Activated CD4-positive, alpha-beta memory T cell treated with anti-CD3 and anti-CD28 coated beads for 36 hours (primary cell): ENCODE measurements at places on chromosomes 6 and 20. TPM values are rescaled to one million over a fixed set of nuclear protein-coding genes. Genes with fewer than 3 reads are reported as not detected.

DNA sequence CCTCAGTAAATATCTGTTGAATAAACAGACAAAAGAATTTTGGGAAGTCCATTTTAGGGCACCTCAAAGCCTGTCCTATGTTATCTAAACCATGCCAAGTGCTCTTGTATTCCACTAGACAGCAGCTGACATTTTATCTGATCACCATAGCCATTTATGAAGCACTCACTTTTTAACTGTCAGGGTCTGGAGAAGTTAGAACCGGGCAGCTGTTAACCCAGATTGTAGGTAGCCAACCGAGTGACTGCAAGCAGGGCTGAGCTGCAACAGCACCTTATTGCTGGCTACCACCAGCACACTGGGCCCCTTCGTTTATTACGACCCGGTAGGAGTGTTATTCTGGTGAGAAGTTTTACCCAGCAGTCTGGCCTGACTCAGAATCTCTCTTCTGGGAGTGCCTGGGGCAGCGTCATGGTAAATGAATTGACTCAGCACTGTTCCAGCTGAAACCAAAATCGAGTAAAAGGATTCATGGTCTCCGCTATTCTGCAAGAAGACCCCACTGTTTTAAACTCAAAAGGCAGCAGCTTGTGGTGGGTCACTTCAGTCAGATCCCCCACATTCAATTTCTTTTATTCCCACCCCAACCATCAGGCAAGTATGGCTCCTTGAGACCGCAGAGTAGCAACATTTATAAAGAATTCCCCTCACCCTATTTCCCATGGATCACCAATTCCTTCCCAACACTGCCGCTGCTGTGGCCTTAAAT, 1.7 kb downstream of the UBE2V1 start:
- no peaks in the 10 kb centered on the region for H3K27me3 ChIP-seq
- H3K4me3 ChIP-seq, result peak overlapping the region; percentile 95
- peaks cover 82% of the 10 kb centered on the region for H3K4me1 ChIP-seq
- DNase-seq, result peak; percentile 85
- H3K36me3 ChIP-seq, result peaks cover 20% of the 10 kb centered on the region
- peak overlapping the region; percentile 95 for H3K27ac ChIP-seq

DNA sequence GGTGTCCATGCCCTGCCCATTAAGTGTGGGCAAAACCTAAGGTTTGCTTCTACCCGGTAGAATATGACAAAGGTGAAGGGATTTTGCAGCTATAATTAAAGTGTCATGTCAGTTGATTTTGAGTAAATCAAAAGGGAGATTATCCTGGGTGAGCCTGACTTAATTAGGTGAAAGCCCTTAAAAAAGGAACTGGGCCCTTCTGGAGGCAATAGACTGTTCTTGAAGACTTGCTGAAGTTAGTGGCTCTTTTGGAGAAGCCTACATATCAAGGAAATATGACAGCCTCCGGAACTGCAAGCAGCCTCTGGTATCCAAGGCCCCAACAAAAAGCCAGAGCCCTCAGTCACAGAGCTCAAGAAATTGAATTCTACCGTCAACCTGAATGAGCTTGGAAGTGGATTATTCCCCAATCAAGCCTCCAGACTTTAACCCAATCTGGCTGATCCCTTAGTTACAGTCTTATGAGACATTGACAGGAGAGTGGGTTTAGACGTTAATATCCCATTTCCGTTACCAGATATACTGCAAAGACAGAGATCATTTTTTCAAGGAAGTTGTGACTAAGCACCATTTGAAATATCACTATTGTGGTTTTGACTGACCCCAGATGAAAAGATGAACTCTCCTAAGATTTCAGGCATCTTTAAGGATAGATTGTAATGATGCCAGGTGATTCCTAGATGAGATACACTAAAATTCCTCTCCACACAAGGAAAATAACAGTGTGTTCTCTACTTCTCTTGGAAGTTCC, 303.4 kb downstream of the PLCB1 start:
- no peak for DNase-seq
- no peak overlapping the region for H3K4me3 ChIP-seq
- H3K27ac ChIP-seq, result no peak overlapping the region

DNA sequence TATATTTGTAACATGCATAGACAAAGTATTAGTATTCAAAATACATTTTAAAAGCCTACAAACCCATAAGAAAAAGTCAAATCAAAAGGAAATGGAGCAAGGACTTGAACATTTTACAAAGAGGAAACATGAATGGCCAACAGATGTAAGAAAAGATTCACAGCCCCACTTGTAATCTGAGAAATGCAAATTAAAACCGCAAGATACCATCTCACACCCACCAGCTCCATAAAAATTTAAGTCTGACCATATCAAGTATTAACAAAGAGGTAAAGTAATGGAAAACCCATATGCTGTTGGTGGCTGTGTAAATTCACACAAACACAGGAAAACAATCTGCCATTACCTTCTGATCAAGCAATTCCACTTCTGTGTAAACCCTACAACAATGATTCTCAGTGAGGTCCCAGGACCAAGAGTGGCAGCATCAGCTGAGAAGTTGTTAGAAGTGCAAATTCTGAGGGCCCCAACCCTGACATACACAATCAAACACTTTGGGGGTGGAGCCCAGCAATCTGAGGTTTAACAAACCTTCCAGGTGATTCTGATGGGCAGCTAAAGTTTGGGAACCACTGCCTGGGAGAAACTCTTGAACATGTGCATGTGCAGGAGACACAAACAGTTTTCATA, 30.9 kb downstream of the BCL2L1 start:
- no peak for DNase-seq
- H3K27ac ChIP-seq, result peak overlapping the region; percentile 80
- H3K27me3 ChIP-seq, result no peaks in the 10 kb centered on the region
- H3K36me3 ChIP-seq, result peaks cover 40% of the 10 kb centered on the region

- H3K4me1 ChIP-seq, result peaks cover 64% of the 10 kb centered on the region
- no peak for DNase-seq
- no peaks in the 10 kb centered on the region for H3K27me3 ChIP-seq
- H3K27ac ChIP-seq, result peak overlapping the region; percentile 18
- peak overlapping the region; percentile 38 for H3K4me3 ChIP-seq
These were observed 31.8 kb upstream of the HBS1L start for GRCh38 chr6:135086414-135086764.

DNA sequence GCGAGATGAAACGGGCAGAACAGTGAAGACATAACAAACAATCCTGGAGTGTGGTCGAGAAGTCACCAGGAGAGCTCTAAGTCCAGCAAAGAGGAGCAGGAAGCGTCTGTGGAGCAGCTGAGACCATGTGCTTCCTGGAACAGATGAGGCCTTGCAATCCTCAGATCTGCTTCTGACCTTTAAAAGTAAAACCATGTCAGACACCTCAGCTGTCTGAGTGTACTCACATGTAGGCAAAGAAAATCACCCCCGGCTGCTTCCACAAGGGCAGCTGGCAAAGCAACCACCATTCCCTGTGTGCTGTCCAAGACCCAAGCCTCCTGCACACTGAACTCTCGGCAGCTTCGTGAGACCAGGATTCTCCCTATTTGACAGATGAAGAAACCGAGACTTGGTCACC, 76.6 kb downstream of the EDN3 start:
- peaks cover 6% of the 10 kb centered on the region for H3K27me3 ChIP-seq
- no peak for DNase-seq
- H3K27ac ChIP-seq, result no peak overlapping the region

GRCh38 chr20:36461600-36462439, 79.5 kb upstream of the MYL9 start:
- peaks cover 54% of the 10 kb centered on the region for H3K4me1 ChIP-seq
- DNase-seq, result peak; percentile 51
- no peaks in the 10 kb centered on the region for H3K27me3 ChIP-seq
- no peaks in the 10 kb centered on the region for H3K36me3 ChIP-seq
- H3K27ac ChIP-seq, result peak overlapping the region; percentile 75

DNA sequence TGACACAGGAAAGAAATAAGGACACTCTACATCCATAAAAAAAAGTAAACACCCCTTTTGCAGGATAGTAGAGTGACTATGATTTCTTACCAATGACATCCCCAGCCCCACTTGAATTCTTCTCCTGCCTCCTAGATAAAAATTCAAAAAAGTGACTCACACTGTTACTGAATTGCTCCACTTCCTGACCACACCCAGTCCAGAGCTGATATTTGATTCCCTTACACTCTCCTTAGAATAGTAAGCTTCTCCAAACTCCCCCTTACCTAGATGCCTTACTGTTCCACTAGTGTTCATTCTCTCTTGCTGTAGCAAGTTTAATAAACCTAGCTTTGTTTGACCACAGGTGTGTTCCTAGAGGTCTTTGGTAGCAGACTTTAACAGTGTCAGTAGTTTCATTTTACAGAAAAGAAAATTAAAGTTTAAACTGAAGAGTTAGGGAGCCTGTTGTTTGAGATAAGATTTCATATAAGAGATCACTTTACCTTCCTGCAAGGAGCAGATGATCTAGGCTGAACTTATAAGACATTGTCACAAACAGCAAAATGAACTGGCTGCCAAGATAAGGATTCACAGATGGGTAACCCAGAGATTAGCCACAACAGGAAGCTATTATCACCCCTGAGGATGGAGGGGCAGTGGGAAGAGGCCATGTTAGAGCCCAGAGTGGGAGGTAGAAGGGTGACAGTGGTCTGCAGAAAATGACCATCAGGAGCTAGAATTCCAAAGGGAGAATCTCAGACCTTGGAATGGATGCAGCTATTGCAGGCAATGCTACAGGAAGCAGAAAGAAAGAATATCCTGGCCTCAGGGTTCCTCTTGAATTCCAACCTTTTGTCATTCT, 28.4 kb upstream of the BTN3A2 start:
- H3K36me3 ChIP-seq, result peaks cover under 1% of the 10 kb centered on the region
- H3K27me3 ChIP-seq, result peaks cover 11% of the 10 kb centered on the region
- H3K27ac ChIP-seq, result peak overlapping the region; percentile 30
- peak overlapping the region; percentile 20 for H3K4me3 ChIP-seq
- no peak for DNase-seq
- peaks cover 17% of the 10 kb centered on the region for H3K4me1 ChIP-seq

DNA sequence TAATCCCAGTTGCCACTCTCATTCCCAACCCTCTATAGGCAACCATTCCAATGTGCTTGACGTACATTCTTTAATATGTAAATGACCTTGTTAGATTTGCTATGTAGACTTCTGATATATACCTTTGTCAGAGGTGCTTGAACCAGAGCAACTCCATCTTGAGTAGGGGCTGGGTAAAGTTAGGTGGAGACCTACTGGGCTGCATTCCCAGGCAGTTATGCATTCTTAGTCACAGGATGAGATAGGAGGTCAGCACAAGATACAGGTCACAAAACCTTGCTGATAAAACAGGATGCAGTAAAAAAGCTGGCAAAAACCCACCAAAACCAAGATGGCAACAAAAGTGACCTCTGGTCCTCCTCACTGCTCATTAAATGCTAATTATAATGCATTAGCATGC, 8.3 kb upstream of the HM13 start:
- H3K36me3 ChIP-seq, result no peaks in the 10 kb centered on the region
- H3K27me3 ChIP-seq, result peaks cover 4% of the 10 kb centered on the region
- no peak overlapping the region for H3K4me3 ChIP-seq
- no peak overlapping the region for H3K27ac ChIP-seq

- H3K4me3 ChIP-seq, result no peak overlapping the region
- no peak overlapping the region for H3K27ac ChIP-seq
- peaks cover 4% of the 10 kb centered on the region for H3K36me3 ChIP-seq
- DNase-seq, result no peak
- H3K27me3 ChIP-seq, result no peaks in the 10 kb centered on the region
These were observed 94.8 kb downstream of the IPCEF1 start for GRCh38 chr6:154261688-154262397.

DNA sequence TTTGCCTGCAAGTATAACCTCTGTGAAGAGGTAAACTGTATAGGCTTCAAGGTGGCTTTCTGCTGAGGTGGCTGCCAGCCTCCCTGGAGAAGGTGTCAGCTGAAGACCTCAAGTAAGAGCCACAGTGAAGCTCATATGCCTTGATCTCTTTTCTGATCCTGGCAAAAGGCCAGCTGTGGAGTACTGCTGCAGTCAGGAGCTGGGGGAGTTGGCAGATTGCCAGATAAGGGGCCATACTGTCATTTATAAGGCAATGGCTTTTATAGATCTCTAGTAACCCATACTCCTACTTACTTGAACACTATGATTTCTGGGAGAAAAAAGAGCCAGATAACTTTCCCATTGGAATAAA, 8.8 kb upstream of the CEP85L start:
- peaks cover 68% of the 10 kb centered on the region for H3K4me1 ChIP-seq
- peak overlapping the region; percentile 33 for H3K4me3 ChIP-seq
- H3K27ac ChIP-seq, result peak overlapping the region; percentile 82
- DNase-seq, result peak; percentile 54
- no peaks in the 10 kb centered on the region for H3K27me3 ChIP-seq

- DNase-seq, result no peak
- H3K4me3 ChIP-seq, result no peak overlapping the region
- H3K27me3 ChIP-seq, result peaks cover 1% of the 10 kb centered on the region
- no peaks in the 10 kb centered on the region for H3K36me3 ChIP-seq
- H3K4me1 ChIP-seq, result no peaks in the 10 kb centered on the region
These were observed 79.1 kb downstream of the LYRM2 start for GRCh38 chr6:89559487-89559886.

DNA sequence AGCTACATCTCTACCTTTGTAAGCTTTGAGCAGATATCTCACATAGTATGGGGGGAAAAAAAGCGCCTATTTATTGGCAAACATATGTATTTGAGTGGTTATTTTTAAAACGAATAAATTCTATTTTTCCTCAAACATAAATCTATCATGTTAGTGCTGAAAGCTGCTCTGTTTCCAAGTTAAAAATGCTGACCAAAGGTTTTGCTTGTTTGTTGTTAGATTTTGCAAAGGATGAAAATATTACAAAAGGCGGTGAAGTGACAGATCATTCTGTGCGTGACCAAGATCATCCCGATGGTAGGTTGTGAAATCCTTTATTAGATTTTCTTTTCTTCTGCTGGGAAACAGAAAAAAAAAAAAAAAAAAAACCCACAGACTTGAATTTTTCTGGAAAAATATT, 605.9 kb downstream of the KIF16B start:
- DNase-seq, result no peak
- no peaks in the 10 kb centered on the region for H3K36me3 ChIP-seq
- no peaks in the 10 kb centered on the region for H3K27me3 ChIP-seq
- H3K27ac ChIP-seq, result no peak overlapping the region
- no peaks in the 10 kb centered on the region for H3K4me1 ChIP-seq
- no peak overlapping the region for H3K4me3 ChIP-seq

DNA sequence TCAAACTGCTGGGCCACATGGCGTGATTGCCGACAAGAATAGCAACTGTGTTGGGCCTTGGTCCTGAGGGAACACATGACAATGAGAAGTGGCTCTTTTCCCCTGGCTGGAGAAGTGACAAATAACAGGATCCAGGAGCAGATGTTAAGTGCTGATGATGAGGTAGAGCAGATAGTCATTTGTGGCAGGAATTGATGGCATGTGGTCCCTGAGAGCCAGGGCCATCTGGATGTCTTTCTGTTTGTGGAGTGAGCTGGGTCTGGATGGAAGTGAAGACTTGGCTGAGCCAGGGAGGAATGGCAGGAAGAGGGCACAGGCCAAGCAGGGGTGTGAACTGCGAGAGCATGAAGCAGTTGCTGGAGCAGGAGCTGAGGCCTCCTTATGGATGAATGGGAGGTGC, 67.8 kb downstream of the SCAND1 start:
- H3K36me3 ChIP-seq, result no peaks in the 10 kb centered on the region
- H3K27ac ChIP-seq, result no peak overlapping the region

GRCh38 chr6:110490110-110490509, 13.7 kb upstream of the SLC22A16 start:
- no peak overlapping the region for H3K27ac ChIP-seq
- peaks cover 32% of the 10 kb centered on the region for H3K27me3 ChIP-seq
- H3K36me3 ChIP-seq, result no peaks in the 10 kb centered on the region
- no peak for DNase-seq

GRCh38 chr6:1597924-1598323, 11.8 kb upstream of the FOXC1 start:
- DNase-seq, result no peak
- H3K27me3 ChIP-seq, result peaks cover 70% of the 10 kb centered on the region
- H3K4me1 ChIP-seq, result peaks cover 4% of the 10 kb centered on the region
- no peak overlapping the region for H3K27ac ChIP-seq
- no peaks in the 10 kb centered on the region for H3K36me3 ChIP-seq

AGPAT4 gene
- total RNA-seq, result 4.7 TPM

B3GAT2 gene
- 0.05 TPM for total RNA-seq
